Astrocyte (in vitro differentiated cells and primary cell): ENCODE measurements at places on chromosomes 4 and X. TPM values are rescaled to one million over a fixed set of nuclear protein-coding genes. Genes with fewer than 3 reads are reported as not detected.

GRCh38 chrX:13033193-13033592, 11.2 kb downstream of the FAM9C start:
- no peak for DNase-seq

DNA sequence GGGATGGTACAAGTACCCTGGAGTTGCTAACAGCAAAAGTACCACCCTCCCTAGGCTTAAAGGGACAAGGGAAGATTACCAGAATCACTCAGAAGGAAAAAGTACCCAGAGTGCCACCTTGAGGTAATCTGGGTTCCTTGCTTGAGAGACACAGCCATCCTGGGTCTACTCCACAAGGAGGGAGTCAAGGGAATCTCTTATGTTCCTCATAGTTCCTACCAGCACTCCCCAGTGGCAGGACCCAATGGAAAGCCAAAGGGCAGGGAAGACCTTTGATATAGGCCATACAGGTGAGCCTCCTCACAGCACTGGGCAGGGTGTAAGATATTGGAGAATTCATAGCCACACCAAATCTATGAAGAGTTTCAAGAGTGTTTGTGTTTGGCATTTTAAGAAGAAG, 5.7 kb downstream of the IL2 start:
- DNase-seq, result no peak

GRCh38 chr4:8393593-8394038, 46.9 kb downstream of the ACOX3 start:
- peak; percentile 99 for DNase-seq

DNA sequence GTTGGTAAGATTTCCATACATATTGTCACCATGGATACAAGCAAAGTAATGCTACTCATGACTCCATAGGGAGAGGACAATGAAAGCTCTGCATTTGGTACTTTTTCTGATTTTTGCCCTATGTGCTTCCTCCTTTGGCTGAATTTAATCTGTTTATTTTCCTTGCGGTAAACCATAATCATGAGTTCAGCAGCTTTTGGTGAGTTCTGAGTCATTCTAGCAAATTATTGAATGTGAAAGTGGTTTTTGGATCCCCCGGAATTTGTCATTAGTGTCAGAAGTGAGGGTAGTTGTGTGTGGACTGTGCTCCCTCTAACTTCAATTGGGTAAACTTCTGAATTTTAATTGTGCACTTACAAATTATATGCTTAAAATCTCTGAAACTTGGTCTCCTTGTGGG, 170.3 kb downstream of the MOSPD2 start:
- DNase-seq, result no peak

- DNase-seq, result no peak
Measured at GRCh38 chrX:125295337-125295736, 24.3 kb upstream of the TEX13C start.

DNA sequence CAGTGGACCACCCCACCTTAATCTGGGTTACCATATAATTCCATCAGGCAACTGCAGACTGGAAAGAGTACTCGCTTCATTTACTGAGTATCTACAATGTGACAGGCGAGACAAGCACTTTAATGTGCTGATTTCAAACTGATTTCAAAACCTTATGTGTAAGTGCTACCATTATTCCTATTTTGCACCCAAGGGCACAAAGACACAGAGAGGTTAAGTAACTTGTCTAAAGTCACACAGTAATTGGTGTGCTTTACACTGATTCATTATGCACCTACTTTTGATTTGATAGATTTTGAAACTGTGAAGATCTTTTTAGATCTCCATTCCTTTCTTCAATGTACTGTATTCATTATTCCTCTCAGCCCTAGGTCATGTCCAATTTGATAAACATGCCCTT, 192.4 kb downstream of the MGST2 start:
- DNase-seq, result no peak

GRCh38 chr4:89369581-89369980, 62.0 kb upstream of the GPRIN3 start:
- no peak for DNase-seq

DNA sequence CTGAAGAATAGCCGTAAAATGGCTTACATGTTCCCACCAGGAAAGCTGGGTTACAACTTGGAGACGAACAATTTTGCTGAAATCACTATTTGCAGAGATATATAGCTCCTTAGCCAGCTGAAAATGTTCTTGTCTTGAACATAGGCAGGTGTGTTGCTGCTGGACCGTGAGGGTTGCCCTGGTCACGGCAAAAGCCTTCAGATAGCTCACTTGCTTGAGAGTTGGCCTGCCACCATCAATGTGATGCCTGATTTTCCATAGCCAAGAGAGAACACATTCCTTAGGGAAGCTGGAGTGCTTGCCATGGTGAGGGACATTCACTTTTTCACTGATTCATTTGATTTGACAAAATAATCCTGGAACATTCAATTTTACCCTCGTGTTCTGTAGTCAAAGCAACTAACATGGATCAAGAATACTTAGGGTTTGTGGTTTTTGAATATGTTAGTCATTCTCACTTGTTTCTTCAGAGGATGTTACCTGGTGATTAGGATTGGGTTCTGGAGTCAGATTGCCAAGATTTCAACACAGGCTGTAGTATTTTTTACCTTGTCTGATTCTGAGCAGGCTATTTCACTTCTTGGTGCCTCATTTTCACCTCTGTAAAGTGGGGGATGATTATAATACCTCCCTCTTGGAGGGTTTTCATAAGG, 536.9 kb downstream of the RAPGEF2 start:
- peak; percentile 43 for DNase-seq

DNA sequence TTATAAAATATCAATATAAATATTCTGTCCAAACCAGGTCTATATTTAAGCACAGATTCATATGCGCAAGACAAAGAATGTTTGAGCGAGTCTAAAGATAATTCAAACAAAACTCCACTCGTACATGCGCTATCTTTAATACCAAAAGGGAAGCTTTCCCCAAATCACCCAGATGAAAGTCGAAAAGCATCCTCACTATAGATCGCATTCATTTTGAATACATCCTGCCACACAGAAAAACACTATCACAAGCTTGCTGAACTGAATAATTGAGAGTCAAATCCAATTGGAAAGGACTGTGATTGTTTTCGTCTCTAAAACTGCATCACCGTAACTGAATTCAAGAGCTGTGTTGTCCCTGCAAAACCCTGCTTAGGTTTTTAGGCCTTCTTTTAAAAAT, 685 bp downstream of the TASL start:
- no peak for DNase-seq

- no peak for DNase-seq
Measured at GRCh38 chr4:68141852-68142251, 12.2 kb upstream of the TMPRSS11F start.

DNA sequence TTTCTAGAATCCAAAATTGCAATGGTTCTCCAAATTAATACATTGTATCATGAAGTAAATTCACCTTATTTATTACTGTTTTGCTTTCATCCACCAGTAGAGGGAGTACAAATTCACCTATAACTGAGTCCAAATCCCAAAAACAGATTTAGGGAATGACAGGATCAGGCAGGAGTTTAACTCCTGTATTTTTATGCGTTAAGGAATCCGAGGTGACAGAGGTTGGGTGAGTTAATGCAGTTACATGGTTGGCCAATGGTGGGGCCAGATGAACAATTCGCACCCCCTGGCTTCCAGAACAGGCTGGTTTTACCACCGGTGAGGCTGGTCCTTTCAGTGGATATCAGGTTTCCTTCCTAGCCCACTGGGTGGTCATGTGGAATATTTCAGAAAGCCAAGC, 82.4 kb downstream of the MTNR1A start:
- DNase-seq, result peak; percentile 23

GRCh38 chr4:105453550-105454205, 20.2 kb downstream of the PPA2 start:
- DNase-seq, result no peak

DNA sequence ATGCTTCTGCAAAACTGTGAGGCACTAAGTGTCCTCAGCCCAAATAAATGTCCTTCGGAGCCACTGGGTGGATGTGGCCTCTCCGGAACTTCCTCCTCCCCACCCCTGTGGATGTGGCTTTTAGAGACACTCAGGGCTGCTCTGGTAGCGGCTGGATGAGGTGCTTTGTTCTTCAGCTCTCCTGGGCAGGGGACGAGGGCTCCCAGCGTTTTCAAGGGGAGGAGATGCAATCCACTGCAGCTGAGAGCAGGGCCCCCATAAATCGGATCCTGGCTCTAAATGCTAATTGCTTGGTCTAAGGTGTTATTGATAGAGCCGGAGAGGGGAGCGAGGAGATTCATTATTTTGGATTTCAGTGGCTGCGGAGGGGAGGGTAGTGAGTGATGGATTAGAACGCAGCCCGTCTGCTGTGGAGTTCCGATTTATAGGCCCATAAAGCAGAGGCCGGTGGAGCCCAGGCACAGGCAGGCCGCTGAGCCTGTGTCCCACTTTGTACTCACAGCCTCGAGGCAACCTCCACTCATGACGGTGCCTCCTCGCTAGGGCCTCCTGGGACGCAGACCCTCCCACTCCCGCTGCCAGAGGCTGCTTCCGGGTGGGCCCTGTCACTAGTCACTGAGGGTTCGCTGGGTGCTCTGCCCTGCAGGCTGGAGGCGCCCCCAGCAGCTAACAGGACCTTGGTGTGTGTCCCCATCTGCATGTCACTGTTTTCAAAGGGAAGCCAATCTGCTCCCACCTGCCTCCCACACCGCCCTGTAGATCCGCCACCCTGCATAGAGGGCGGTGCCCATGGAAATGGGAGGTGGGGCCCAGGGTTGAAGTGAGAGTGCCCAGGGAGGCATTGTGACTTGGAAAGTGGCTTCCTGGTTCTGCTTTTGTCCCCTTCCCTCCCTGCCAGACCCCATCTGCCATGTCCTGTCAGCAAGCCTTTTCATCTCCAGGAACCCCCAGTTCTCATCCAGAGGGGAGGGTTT, 135.4 kb upstream of the PSAPL1 start:
- DNase-seq, result no peak

DNA sequence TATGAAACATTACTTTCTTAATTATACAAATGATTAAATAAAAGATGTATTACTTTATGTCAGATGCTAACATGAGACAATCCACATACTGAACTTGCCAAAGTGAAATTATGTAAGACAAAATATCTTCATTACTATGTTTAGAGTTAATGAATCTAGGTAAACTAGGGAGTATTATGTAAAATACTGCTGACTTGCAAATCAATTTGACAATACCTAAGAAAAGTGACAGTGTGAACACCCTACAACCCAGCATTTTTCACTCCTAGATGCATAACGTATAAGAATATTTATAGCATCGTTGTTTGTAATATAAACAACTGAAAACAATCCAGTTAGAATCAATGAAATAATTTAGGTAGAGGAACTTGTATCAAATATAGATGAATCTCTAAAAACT, 546.3 kb downstream of the MAGEB5 start:
- no peak for DNase-seq

DNA sequence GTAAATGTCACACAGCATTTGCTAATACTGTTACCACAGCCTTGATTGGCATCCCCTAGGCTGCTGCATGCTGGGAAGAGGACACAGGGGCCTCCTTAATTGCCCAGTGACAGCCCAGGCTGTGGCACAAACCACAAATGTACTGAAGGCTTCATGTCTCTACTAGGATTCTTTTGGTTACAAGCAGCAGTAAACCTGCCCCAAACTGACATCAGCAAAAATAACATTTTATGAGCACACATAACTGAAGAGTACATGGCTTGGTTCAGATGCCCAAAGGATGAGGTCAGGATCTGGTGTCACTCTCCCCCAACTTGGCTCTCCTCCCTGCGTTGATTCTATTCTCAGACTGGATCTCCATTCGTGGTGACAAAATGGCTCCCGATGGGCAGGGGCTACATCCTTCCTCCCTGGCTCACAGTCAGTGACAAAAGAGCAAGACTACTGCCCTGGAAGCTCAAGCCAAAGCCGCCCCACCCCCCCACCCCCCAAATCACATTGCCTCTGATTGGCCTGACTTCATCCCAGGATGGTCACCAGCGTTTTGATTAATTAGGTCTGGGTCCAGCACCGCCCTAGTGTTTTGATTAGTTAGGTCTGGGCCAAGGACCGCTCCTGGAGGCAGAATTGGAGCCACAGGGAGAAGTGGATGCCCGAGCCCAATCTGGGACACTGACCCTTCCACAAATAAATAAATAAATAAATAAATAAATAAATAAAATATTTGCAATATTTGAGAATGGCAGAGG, 180.5 kb upstream of the RBPJ start:
- DNase-seq, result peak; percentile 56

- DNase-seq, result peak; percentile 45
Measured at GRCh38 chr4:153497091-153497531, 31.0 kb downstream of the TMEM131L start.

GRCh38 chr4:107151173-107151572, 115.1 kb upstream of the DKK2 start:
- no peak for DNase-seq

DNA sequence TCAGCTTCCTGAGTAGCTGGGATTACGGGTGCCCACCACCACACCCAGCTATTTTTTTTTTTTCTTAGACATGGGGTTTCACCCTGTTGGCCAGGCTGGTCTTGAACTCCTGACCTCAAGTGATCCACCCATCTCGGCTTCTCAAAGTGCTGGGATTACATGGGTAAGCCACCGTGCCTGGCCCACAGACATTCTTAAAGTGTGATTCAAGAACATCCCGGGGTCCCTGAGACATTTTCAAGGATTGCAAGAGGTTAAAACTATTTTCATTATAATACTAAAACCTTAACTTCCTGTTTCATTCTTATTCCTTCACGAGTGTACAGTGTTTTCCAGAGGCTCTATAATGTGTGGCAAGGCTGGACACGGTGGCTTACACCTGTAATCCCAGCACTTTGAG, 318.7 kb downstream of the CAMK2D start:
- peak; percentile 42 for DNase-seq

DNA sequence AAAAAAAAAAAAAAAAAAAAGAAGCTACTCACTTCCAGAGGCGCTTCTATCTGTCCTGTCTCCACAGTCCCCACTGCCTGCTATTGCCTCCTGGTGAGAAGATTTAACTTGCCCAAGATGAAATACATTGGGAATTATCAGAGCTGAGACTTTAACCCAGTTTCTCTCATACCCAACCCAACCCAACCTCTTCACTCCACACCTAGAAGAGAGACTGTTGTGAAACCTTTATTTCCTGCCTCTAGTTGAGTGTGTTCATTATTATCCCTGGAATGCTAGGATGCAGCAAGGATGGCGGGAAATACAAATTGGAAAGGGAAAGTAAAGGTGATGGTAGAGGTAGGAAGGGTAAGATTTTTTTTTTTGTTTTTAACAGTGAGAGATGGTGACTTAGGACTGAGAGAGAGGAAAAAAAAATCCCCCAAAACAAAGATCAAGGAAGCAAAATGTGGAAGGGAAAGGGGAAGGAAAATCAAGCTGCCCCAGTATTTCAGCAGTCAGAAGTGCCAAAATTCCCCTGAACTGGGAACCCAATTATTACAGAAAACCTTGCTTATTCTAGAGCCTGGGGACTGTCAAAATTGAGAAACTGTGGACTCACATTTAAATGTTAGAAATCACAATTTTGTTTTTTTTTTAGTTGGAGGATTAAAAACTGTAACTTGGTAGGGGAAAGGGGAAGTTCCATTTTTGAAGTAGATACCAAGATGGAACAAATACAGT, 253.0 kb downstream of the PTTG2 start:
- no peak for DNase-seq

GRCh38 chr4:17619416-17620105, 5.1 kb downstream of the MED28 start:
- DNase-seq, result no peak

Gene TRPC5OS
- not detected in 2 replicates for total RNA-seq

Gene PCDH7
- 40.8 and 45.4 TPM in 2 replicates for total RNA-seq

Gene DDIT4L
- total RNA-seq, result 0.14 and 1.5 TPM in 2 replicates

Gene SPANXB1
- total RNA-seq, result not detected in 2 replicates

Gene UCP1
- total RNA-seq, result 0.34 and 0.46 TPM in 2 replicates

Gene DCAF12L2
- total RNA-seq, result 0.38 and 0.59 TPM in 2 replicates

Gene JCHAIN
- not detected in 2 replicates for total RNA-seq

Gene CYLC1
- total RNA-seq, result not detected in 2 replicates

Gene HELT
- total RNA-seq, result not detected in 2 replicates

Gene FHDC1
- total RNA-seq, result 1.5 and 1.7 TPM in 2 replicates

Gene TCP11X2
- not detected in 2 replicates for total RNA-seq

Gene DKK2
- 2.1 and 3.3 TPM in 2 replicates for total RNA-seq

Gene IDUA
- total RNA-seq, result 20.5 and 27.0 TPM in 2 replicates
